AML-193 (cell line): ENCODE measurements at places on chromosomes 2 and 18.

DNA sequence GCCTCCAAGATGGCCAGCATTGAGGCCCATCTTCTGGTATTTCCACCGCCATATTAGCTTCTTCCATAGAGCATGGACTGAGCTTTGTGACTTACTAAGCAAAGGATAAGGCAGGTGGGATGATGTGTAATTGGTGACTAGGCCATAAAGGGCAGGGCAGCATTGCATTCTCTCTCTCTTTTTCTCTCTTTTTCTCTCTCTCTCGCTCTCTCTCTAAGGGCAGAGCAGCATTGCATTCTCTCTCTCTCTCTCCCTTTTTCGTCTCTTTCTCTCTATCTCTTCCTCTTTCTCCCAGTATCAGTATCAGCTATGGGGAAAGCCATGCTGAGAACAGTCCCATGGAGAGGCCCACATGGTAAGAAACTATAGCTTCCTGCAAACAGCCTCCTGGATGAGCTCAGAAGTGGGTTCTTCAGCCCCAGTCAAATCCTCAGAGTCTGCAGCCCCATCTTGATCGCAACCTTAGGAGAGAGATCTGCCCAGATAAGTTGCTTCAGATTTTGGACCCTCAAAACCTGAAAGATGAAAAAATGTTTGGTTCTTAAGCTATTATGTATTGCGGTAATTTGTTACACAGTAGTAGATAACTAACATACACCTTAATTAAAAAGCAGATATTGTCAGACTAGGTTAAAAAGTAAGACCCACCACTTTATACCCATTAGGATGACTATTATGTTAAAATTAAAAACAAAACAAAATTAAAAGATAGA, 39.1 kb upstream of the MYCN start:
- no peak for DNase-seq

DNA sequence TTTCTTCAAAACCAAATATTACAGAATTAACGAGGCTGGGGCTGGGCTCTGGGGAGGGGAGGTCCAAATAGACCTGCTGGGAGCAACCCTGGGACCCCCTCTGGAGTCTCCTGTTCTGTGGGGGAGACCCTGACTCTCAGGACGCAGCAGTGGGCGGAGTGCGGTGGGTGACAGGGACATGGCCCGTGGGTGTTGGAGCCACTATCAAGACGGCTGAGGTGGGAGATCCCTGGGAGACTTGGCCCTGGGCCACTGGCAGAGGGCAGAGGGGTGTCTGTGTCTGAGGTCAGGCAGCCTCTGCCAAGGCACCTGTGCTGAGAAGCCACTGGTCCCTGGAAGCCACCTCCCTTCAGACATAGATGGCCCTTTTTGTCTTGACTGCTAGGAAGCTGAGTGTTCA, 79.5 kb upstream of the CTDP1 start:
- DNase-seq: no peak

GRCh38 chr18:22257022-22257543, 87.7 kb downstream of the GATA6 start:
- no peak for DNase-seq

DNA sequence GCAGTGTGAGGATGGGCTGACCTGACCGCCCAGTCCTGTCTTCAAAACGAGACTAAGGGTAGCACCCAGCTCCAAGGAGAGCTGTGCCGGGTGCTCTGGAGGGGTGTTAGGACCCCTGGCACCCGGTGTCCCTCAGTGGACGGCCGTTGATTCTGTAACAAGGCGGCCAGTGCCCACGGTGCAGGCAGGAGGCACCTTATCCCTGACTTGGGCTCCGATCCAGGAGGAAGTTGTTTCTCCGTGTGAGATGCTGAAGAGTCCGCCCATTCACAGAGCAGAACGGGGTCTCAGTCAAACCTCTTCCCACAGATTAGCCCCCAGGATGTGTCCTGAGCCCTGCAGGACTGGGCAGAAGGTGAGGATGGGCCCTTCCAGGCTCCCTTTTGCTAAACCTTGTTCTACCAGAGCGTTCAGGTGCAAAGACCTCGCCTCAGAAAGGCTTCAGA, 123.0 kb downstream of the NFATC1 start:
- DNase-seq: no peak

- DNase-seq: no peak
Measured at GRCh38 chr2:129768485-129769184, 210.8 kb upstream of the RAB6C start.

GRCh38 chr2:200188876-200189275, 117.6 kb upstream of the SPATS2L start:
- no peak for DNase-seq

DNA sequence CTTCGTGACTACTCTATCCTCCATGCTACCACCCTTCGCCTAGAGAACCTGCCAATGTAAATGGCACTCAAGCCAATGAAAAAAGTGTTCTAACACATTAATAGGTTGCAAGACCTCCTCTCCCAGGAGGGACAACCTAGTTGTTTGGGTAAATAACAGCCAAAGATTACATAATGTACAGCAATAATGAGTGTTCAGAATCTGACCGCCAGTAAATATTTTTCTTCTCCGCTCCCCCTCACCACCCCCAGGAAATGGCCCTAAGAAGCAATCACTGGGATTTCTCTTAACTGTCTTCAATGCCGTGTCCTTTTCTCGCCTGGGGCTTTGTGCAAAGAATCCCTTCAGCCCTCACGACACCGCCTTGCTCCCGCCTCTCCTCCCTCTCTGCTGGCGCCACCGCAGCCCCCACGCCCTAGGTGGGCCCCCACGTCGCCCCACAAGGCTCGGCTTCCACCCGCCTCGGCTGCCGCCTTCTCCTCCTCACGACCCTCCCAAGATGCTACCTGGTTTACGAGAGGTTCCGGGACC, 458 bp downstream of the HYCC2 start:
- no peak for DNase-seq

DNA sequence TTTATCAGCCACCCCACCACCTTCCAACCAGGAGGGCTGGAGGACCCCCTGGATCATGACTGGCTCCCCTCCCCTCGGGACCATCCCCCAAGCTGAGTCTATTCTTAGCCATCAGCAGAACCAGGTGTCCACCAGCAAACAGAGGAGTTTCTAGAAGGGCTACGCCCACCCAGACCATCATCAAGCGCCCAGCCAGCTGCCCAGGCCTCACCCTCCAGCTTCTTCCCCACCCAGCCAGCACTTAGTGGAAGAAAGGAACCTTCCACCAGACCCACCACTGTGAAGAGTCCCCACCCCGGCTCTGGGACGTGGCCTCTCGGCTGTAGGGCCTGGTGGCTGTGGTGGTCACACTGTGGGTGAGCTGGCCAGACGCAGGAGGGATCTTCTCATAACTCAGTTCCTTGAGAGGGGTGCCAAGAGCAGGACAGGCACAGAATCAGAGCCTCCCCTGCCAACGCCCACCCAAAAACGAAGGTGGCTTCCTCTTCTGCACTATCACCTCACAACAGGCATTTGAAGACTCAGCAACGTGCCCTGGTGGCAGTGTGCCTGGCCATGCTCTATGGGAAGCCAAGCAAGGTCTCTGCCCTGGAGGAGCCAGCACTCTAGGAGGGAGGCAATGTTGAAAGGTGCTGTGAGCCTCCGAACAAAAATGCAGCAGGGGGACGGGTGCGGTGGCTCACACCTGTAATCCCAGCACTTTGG, 19.0 kb downstream of the BIN1 start:
- DNase-seq: no peak

- no peak for DNase-seq
Measured at GRCh38 chr18:11990539-11990938, 9.2 kb downstream of the IMPA2 start.

- peak; percentile 3 for DNase-seq
Measured at GRCh38 chr2:222427646-222428301, 3.4 kb downstream of the SGPP2 start.

GRCh38 chr18:50297621-50298442, 10.3 kb upstream of the CXXC1 start:
- DNase-seq: peak; percentile 81

DNA sequence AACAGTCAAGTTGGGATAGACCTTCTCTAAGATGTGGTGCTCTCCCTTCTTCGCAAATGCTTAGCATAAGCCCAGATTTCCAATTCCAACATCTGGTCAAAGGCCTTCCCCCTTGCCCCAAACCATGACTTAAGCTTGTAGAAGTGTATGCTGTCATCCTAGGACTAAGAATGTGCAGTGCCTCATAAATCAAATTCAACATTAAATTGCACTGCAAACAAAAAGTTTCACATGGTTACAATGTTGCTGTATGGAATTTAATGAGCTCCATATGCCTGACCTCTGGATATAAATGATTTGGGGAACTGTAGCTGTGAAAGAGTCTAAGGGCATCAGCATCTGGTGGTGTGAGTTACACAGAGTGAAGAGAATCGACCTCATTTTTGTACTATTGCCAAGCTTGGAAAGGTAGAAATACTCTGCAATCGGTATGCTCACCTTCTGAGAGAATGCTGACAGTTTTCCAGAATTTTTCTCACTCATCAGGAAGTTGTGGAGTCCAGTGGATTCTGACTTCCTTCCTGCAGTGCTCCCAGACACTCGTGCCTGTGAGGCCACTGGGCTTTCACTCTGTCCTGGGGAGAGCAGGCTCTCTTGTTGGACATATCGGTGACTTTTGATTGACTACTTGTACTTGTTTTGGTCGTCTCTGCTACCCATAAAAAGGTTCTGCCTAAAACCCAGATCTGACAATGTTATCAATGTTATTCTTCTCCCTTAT, 40.6 kb downstream of the FASTKD2 start:
- DNase-seq: no peak

DNA sequence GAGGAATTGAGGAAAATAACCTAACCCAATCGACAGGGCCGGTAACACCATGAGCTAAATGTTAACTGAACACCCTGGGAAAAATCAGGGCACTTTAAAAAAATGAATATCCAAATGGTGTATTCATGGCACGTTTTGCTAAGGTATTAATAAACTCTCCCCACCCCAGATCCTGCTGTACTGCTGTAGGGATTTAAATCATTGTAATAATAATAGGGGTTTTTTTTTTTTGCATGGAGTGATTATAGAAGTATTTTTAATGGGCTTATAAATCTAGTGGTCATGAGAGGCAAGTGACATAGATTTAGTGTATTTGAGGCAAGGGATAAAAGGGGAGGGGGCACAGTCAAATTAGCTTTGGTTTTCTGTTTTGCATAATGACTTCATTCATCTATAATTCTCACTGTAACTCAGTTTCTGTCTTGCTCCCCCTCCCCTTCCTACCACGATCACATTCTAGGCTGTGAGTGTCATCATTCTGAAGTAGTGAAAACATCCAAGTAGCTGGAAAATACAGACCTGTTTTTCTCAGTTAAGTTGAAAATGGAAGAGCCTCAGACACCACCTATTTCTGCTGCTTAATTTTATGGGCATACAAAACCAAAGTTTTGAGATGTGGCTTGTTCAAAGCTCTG, 18.2 kb upstream of the MGAT5 start:
- DNase-seq: no peak

DNA sequence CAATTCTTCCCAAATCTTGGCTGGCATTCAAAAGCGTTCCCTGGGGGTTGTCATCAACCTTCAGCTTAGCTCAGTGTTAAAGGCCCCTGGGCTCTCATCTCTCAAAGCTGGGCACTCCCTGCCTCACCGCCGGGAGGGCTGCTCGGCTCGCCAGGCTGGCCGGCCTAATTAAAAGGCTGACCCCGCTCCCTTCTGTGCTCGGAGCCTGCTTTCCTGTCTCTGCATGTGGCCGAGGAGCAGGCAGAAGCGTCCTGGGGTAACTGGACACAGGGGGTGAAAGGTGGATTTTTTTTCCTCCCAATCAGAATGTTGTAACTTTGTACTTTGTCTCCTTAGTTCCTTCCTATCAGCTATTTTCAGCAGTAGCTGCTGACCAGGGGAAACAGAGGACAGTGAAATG, 231.1 kb downstream of the GBX2 start:
- no peak for DNase-seq

GRCh38 chr2:205060269-205060668, 515.0 kb downstream of the PARD3B start:
- no peak for DNase-seq

- DNase-seq: no peak
Measured at GRCh38 chr2:129901754-129902415, 77.6 kb upstream of the RAB6C start.

DNA sequence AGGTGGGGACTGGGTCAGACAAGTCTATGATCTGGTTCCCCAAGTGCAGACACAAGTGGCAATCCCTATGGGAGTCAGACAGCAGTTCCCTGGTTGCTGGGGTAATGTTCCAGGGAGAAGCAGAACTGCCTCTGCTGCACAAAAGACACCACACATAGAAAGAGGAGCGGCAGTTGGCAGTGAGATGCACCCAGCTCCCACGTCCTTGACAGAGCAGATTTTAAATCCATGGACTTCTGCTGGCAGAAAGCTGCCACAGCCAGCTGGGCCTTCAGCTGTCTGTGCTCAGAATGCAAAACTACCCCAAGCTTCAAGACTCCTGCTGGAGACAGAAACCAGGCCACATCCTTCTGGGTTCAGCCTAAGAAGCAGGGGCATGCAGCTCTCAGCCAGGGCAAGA, 147.2 kb downstream of the ETAA1 start:
- DNase-seq: no peak

DNA sequence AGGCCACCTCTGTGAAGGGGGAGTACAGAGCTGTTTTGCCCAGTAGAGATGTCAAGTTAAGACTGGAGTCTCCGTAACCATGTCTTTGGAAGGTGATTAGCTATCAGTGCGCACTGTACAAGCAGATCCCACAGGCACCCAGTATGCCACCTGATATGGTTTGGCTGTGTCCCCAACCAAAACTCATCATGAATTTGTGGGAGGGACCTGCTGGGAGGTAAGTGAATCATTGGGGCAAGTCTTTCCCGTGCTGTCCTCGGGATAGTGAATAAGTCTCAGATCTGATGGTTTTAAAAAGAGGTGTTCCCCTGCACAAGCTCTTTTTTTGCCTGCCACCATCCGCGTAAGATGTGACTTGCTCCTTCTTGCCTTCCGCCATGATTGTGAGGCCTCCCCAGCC, 90.2 kb downstream of the ACTR2 start:
- DNase-seq: no peak

DNA sequence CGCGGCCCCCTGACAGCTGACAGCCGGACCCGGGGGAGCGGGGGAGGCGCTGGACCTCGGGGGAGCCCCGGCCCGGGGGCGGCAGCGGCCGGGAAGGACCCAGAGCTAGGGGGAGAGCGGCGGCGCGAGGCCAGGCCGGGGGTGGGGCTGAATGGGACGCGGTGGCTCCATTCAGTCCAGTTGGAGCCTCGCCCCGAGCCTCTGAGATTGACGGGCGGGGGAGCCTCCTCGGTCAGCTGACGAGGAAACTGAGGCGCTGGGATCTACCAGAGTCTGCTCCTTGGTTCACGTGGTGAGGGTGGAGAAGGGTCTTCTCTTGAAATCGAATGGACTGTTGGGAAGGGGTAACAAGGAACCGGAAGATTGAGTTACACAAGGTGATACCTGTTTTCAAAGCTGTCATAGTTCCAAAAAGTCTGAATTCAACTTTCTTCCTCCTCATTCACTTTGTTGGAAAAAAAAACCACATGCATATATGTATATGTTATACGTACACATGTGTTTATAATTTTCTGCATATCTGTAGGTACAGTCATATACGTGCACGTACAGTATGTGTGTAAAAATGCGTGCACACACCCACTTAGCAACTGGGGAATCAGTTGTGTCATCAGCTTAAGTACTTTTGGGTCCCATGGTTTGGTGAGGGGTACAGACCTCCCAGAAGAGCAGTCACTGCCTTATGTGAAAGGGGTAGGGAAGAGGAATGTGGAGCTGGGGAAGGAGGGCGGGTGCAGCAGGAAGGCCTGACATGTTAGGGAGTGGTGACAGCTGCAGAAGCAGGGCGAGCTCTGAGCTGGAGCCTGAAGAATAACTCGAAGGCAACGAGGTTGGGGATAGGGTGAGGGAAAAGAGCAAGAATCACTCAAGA, 628 bp downstream of the PPP1R7 start:
- no peak for DNase-seq

- DNase-seq: no peak
Measured at GRCh38 chr2:3420769-3421397, 41.4 kb downstream of the TRAPPC12 start.
